ENCODE measurements at places on chromosomes 6 and 20.
A peak's percentile ranks its signal among the peaks of the same experiment; 100 is the strongest.

DNA sequence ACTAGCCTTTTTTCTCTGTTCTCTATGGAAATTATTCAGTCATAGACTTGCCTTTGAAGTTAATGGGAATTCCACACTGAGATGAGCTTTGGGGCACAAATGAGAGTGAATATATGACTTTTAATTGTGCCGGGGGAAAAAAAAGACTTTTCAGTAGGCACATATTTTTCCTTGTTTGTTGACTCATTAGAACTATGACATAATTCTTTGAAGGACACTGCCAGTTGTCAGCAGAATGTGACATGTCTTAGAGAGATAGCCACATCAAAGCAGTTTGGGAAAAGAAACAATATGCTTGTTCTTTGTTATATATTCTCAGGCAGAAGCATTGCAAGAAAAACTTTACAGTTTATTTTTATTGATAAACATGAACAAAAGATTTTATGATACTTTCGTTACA lies 138.3 kb downstream of the COL9A1 start:
- no peak for DNase-seq

GRCh38 chr6:100880149-100880852 lies 828 bp downstream of the ASCC3 start:
- DNase-seq = no peak

DNA sequence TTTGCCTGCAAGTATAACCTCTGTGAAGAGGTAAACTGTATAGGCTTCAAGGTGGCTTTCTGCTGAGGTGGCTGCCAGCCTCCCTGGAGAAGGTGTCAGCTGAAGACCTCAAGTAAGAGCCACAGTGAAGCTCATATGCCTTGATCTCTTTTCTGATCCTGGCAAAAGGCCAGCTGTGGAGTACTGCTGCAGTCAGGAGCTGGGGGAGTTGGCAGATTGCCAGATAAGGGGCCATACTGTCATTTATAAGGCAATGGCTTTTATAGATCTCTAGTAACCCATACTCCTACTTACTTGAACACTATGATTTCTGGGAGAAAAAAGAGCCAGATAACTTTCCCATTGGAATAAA lies 8.8 kb upstream of the CEP85L start:
- DNase-seq = peak; percentile 28

- no peak for DNase-seq
These were observed 84.7 kb downstream of the DLGAP4 start for GRCh38 chr20:36390719-36391415.

DNA sequence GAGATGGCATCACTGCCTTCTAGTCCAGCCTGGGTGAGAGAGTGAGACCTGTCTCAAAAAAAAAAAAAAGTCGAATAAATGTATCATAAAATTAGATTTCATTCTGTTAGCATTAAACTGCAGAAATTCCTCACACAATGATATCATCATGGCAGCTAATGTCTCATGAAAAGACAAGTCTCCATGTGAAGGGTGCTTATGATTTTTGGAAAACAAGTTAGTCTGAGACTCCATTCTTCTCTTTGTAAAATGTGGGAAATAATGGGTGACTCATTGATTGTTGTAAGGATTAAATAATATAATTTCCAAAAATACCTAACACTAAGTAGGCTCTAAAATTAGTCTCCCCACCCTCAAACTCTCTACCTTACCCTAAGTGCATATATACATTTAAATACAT lies 49.6 kb upstream of the CDYL start:
- no peak for DNase-seq

GRCh38 chr6:151044465-151045441 lies 179.3 kb downstream of the MTHFD1L start:
- DNase-seq = no peak

GRCh38 chr6:88865275-88865674 lies 98.1 kb downstream of the RNGTT start:
- no peak for DNase-seq

DNA sequence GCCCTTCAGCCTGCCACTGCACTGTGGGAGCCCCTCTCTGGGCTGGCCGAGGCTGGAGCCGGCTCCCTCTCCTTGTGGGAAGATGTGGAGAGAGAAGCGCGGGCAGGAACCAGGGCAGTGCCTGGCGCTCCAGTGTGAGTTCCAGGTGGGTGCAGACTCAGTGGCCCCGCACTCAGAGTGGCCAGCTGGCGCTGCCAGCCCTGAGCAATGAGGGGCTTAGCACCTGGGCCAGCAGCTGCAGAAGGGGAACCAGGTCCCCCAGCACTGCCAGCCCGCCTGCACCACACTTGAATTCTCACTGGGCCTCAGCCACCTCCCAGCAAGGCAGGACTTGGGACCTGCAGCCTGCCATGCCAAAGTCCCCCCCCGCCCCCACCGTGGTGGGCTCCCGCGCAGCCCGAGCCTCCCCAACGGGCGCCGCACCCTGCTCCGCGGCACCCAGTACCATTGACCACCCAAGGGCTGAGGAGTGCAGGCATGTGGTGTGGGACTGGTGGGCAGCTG lies 205.9 kb downstream of the CLVS2 start:
- no peak for DNase-seq

DNA sequence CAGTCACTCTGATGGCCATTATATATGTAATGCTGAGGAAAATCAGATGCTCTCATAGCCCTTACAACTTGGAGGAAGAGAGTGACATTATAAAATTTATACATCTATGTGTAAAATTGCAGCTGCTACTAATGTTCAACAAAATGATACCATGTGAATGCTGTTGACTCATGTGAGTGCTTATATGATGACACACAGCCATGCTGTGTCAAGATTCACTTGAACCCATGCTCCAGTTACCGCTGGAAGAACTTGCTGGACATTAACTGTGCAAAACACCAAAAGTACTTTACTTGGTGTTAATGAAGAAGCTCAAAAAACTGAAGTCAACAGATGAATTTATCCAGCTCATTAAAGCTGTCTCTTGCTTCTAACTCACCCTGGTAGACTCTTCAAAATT lies 318.9 kb upstream of the PLCB4 start:
- no peak for DNase-seq

DNA sequence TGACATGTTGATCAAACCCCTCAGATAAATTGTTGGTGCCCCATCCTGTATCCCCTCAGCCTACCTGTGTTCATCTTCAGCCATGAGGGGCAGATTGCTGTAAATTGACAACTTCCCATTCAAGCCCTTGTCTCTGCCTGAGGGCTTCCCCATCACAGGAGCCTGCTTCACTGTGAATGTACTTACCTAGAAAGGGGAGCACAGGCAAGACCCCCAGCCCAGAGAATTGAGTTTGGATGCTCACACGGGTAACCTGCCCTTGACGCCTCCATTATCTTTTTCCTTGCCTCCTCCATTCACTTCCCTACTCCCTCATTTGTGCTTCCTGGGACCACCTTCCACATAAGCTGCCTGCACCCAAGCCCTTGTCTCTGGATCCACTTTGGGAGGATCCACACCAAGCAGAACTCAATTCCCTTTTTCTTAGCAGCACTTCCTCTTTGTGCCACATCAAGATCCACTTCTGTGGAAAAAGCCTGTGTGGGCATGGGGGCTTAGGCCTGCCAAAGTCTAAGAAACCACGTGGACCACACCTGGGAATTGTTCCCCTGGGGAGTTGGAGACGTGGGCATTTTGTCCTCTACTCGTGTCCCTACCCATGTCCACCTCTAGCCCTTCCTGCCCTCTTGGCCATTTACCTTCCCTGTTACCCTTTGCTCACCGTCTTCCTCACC lies 103.4 kb upstream of the FOXA2 start:
- no peak for DNase-seq

DNA sequence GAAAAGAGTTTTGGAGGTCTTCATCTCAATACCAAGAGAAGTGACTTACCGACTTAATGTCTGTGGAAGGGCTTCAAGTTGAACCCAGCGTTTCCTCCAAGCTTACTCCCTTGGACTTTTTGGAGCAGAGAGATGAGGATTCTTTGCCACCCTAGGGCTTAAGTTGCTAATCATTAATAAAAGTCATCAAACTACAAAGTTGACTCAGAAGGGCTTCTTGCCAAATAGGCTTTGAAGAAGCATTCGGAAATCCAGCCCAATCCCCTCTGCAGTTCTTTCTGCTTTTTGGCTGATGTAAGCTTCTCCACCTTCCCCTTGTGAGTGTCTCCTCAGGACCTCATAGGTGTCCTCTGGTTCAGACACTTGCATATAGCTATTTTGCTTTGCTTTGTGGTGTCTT lies at the start of gene SLC17A3:
Gene SLC17A3 (minus strand): TSS at position 126 of the 400 bp plus-strand sequence. CDS start 5,856 bp downstream, outside the sequence.
- no peak for DNase-seq

DNA sequence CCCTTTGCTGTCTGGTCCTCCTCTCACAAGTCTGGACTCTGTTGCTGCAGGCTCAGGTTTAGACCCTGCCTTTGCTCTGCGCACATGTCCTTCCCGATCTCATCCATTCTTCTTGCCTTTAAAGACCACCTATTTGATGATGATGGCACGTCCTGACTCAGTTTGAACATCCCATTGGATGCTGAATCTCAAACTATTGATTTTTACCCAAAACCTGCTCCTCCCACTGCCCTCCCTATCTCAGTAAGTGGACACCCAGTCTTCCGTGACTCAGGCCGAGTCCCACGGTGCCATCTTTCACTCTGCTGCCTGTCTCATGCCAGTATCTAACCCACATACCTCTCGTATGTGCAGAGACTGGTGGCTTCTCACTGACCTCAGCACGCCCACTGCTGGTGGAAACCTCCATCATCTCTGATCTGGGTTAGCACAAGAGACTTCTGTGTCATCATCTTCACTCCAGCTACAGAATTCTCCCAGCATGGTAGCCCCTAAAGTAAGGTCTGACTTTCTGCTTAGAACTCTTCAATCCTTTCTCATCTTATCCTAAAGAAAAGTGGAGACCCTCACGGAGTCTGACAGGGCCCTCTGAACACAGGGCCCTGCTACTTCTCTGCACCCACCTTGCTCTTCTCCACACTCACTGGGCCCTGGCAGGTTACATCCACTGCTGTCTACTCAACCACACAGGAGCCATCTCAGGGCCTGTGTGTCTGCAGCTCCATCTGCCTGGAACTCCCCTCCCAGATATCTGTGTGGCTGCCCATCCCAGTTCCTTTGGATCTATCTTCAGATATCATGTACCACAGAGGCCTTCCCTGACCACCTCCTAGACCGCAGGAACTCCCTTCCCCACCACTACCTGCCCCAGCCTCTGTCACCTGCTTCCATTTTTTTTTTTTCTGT lies 387.1 kb upstream of the AGPAT4 start:
- DNase-seq = no peak

GRCh38 chr20:62063981-62064769 lies 1.5 kb downstream of the TAF4 start:
- DNase-seq = no peak

DNA sequence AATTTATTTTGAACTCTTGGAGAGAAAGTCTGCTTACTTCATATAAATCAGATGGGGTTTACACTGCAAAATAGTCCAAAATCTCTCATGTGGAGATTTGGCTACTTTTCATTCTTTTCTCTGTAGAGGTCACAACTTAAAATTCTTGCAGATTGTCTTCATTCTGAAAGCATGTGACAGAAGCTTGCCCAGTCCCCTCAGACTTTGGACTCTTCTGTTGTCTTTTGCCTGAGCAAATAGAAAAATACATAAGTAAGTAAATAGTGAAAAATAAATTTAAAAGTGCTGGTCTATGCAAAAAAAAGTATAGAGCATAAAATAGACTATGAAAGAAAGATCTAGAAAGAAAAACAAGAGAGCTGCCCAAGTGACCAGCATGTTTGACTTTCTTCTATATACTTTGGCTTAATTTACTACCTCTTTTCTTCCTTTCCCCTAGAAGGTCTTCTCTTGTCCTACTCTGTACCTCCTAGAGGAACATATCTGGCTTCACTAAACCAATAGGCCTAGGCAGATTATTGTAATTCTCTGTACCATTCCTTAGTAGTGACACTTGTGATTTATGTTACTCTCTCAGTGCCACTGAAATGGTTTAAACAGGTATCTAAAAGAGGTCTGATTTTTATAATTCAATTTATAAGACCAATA lies 260.9 kb downstream of the TENT5A start:
- DNase-seq = no peak

GRCh38 chr6:143063631-143064030 lies 2.9 kb downstream of the AIG1 start:
- no peak for DNase-seq

GRCh38 chr6:96450082-96450769 lies 71.4 kb upstream of the UFL1 start:
- no peak for DNase-seq

DNA sequence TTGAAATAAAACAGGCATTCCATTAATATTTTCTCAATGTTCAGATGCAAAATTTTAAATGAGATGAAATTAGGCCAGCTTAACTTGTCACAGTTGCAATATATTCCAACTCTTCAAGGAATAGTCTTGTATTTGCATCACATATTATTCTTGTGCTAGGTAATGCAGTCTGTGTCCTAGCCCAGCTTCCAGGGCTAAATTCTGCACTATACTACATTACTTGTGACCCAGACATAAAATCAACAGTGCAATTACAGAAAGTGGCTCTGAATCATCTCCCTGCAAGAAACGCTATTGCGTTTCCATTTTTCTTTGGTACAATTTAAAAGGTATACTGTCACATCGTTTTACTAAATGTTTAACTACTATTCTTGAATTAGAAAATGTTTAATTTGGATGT lies 399.2 kb downstream of the TENT5A start:
- DNase-seq = no peak

GRCh38 chr20:58065508-58066361 lies 162.7 kb downstream of the ANKRD60 start:
- no peak for DNase-seq

DNA sequence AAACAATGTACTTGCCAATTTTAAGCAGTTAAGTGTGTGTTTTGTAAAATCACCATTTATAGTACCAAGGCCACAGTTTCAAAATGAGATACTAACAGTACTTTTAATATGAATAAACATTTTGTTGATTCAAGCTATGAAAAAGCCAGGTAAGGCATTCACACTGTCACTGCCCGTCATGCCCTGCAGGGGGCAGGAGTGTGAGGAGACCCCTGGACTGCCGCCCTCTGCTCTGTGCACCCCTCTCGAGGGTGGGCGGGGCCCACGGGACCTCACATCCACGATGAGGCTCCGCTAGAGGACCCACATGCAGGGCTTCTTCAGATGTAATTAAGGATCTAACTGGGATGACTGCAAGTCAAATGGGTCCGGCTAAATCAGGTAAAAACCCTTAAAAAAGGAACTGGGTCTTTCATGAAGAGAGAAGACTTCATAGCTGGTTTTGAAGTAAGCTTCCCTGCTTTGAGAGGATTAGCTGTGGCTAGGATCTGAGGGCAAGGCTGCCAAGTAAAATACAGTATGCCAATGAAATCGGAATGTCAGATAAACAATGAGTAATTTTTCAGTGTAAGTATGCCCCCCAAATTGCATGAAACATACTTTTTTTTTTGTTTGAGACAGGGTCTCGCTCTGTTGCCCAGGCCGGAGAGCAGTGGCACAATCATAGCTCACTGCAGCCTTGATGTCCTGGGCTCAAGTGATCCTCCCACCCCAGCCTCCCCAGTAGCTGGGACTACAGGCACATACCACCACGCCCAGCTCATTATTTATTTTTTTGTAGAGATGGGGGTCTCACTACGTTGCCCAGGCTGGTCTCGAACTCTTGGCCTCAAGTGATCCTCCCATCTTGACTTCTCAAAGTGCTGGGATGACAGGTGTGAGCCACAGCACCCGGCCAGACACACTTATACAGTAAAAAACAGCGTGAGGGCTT lies 18.7 kb downstream of the DIDO1 start:
- no peak for DNase-seq

GRCh38 chr6:38799529-38800184 lies 84.5 kb downstream of the DNAH8 start:
- no peak for DNase-seq

- DNase-seq = no peak
These were observed 62.1 kb downstream of the FOXO3 start for GRCh38 chr6:108622641-108623298.

Data from activated naive CD4-positive, alpha-beta T cell (primary cell).